ENCODE measurements at places on chromosomes 6 and 20.

DNA sequence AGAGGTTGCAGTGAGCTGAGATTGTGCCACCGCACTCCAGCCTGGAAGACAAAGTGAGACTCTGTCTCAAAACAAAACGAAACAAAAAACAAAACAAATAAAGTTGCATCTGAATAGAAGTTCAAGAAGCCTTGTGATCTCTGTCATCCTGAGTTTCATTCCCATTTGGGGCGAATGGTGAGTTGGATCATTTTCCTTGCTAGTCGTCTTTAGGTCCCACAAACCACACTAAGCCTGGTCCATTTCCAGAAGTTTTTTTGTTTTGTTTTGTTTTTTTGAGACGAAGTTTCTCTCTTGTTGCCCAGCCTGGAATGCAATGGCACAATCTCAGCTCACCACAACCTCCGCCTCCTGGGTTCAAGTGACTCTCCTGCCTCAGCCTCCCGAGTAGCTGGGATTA, 33.8 kb downstream of the ZNF217 start:
- no peak for DNase-seq

GRCh38 chr6:16544006-16544405, 217.3 kb downstream of the ATXN1 start:
- no peak for DNase-seq

DNA sequence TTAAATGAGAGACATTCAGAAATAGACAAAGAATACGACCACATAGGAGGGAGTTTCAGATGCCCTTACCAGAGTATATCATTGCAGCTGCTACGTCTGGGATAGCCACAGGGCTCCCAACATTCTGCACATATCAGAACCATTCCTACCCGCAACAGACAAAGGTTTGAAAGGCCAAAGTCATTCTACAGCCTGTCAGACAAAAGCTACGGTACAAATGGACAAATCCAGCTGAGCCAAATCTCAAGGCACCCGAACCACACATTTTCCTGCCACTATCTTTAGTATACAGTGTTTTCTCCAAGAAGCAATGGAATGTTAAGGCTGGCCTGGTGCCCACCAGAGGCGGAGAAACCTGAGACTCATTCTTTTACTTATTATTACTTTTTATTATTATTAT, 30.5 kb upstream of the LYRM2 start:
- DNase-seq: no peak

DNA sequence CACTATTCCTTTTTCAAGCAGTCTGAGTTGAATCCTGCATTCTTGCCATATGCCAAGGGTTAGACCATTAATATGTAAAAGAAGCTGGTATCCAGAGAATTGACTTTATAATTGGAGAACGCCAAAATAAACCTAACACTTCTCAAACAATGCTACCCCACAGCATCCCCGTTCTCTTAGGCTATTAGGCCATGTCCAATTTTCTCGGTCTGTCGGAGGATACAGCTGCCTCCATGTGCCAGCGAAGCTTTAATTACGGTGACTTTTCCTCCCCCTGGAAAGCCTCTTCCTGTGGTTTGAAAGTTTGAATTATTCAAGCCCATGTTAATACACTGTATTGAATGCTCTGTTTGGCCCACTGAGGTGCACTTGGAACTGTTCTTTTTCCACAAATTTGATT, 60.5 kb downstream of the HS3ST5 start:
- no peak for DNase-seq

DNA sequence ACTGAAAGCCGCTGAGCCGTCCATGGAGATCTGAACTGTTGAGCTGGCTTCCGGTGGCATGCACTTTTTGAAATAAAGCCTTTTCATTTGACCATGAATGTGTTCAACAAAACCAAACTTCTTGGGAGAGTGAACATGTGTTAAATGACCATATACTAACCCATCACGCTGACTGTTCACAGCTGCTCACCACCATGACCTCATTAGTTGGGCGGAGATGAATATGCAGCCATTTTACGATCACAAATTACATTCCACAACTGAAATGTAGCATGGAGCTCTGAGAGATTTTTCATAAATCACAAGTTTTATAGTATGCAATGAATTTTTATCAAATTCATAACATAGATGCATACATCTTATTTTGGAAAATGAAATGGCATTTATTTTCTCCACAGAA, 4.2 kb downstream of the RAMACL start:
- no peak for DNase-seq

Data from inflammatory macrophage treated with lipopolysaccharide for 4 hours (primary cell).